ENCODE measurements at places on chromosomes 16 and 17. TPM values are rescaled to one million over a fixed set of nuclear protein-coding genes. Genes with fewer than 3 reads are reported as not detected.

The CD300E gene
- total RNA-seq = not detected

The DHRS7C gene
- not detected for total RNA-seq

DNA sequence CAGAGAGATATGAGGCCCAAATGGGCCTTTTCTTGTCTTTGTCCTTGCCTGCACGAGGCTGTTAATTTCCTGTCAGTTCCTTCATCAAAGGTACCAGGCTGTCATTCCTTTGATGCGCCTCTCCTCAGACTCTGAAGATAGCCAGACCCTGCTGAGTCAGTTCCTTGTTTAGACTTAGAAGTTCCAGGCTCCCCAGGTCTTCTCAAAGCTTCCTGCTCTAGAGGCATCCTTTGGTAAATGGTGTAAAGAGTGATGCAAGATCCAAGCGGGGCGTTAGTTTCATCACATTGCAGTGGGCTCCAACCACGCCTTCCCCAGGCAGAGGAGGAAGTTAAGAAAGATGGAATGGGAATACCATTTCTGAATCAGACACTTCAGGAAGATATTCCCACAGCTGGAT lies 4.0 kb upstream of the CDH11 start:
- H3K27me3 ChIP-seq = no peaks in the 10 kb centered on the region
- H3K4me3 ChIP-seq = no peak overlapping the region
- H3K4me1 ChIP-seq = no peaks in the 10 kb centered on the region
- H3K36me3 ChIP-seq = no peaks in the 10 kb centered on the region

DNA sequence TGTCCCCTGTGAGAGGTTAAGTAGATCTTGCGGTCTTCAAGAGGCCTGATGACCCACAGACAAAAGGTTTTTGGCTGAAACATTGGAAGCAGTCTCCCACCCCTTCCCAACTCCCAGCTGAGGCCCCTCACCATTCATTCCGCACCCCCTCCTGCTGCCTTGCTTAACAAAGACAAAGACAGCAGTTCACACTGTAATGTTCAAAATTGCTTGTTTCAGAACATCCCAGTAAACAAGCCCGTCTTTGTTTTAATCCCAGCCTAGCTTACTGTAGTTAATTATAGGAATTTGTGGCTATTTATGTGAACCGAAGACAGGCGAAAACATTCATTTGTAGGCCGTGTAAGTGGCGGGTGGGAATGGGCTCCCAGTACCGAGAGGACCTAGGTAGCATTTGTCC lies 55.7 kb downstream of the IRX5 start:
- H3K4me1 ChIP-seq = no peaks in the 10 kb centered on the region
- DNase-seq = no peak
- H3K27me3 ChIP-seq = peaks cover 74% of the 10 kb centered on the region
- H3K27ac ChIP-seq = no peak overlapping the region
- no peak overlapping the region for H3K4me3 ChIP-seq
- H3K36me3 ChIP-seq = no peaks in the 10 kb centered on the region

- DNase-seq = no peak
- no peaks in the 10 kb centered on the region for H3K4me1 ChIP-seq
- no peaks in the 10 kb centered on the region for H3K27me3 ChIP-seq
- H3K4me3 ChIP-seq = no peak overlapping the region
- H3K36me3 ChIP-seq = no peaks in the 10 kb centered on the region
- H3K27ac ChIP-seq = no peak overlapping the region
These were observed 51.6 kb upstream of the LYRM9 start for GRCh38 chr17:27944546-27945332.

DNA sequence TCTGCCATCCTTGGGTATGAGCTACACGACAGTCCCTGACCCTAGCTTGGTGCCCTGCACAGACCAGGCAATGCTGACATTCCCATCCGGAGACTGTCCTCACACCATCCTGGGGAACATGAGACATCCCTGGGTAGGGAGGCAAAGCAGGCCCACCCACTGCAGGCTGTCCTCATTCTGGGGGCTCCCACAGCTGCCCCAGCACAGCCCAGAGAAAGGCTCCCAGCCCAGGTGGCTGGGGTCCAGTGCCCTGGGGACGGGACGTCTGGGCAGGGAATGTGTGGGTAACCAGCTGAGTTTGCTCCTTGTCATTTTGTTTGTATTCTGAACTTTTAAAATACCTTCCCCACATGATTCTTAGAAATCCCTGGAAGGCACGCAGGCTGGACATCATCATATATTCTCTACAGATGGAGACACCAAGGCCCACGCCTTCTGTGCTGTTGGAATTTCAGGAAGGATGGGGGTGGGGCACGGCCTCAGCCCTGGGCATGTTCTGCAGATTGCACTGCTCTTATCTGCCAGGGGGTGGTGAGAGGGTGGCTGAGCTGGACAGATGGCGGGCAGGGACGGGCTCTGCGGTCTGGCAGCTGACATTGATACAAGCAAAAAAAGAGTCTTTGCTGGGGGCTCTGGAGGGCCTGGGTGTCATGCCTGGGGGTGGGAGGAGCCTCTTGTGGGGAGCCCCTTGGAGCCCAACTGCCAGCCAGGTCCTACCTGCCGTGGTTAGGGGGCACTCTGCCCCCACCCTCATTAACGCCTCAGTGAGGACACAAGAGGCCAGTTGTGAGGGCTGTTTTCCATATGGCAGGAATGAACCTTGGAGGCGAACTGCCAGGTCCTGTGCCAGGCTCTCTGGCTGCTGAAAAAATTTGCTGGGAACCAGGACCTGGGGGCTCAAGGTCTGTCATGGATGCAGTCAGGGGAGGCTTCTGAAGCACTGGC lies 28.4 kb downstream of the LRRC75A start:
- no peak overlapping the region for H3K27ac ChIP-seq
- no peak for DNase-seq

The EVPLL gene
- not detected for total RNA-seq

Data from K562 (cell line).